ENCODE measurements at places on chromosomes 16 and 17.

DNA sequence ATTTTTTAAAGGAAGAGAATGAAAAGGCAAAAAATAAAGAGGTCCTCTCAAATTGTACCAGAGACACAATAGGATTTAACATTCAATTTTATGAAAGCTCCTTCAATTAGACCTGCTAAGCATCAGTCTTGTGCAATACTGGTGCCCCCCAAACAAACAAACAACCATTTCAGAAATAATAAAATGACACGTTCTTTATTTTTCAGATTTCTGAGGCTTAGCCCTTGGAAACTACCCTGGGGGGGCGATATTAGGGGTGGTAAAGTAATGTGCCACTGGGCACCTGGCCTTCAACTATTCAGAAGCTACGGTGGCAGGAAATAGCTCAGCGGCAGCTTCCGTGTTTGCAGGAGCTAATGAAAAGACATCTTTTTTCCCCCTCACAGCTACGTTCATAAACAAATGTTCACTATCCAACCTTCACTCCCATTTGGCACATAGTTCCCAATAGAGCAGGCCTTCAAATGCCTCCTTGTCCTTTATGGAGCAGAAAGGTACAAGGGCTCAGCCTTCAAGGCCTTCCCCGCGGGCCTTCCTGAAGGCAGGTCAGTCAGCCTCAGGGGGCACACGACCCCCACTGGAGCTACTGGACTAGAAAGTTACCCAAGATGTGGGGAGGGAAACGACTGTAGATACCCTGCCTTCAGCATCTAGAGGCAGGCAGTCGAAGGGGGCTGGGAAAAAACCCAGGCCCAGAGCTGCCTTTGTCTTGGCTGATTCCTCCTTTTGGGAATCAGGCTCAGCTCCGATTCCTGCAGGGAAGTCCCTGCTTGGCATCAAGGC lies 44.1 kb downstream of the TBX4 start:
- no peak for DNase-seq

GRCh38 chr17:40417258-40417608 lies 463 bp downstream of the TOP2A start:
- peak; percentile 17 for DNase-seq

- DNase-seq: no peak
Observed at GRCh38 chr17:60623415-60623814, 23.4 kb downstream of the PPM1D start.

- DNase-seq: no peak
Observed at GRCh38 chr16:15601212-15601879, 41.6 kb downstream of the MARF1 start.

DNA sequence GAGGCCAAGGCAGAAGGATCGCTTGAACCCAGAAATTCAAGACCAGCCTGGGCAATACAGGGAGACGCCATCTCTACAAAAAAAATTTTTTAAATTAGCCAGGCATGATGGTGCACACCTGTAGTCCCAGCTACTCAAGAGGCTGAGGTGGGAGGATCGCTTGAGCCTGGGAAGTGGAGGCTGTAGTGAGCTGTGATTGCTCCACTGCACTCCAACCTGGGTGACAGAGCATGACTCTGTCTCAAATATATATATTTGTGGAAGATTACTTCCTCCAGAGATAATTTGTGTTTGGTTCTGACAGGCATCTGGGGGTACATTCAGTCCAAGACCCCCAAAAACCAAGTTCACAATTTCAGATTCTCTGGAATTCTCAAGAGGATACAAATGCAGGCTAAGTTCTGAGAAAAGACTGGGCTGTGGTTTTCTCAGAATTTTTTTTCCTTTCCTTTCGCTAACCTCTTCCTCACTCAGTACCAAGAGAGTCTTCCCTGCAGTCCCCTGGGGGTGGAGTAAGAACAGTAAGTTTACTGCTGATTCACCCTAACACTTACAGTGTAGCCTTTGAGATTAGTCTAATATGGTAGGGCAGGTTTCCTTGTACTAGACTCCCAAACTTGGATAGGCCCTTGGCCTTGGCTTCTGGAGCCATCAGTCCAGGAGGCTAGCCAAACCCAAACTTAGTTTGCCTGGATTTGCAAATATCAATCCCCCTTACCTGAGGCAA lies 15.1 kb downstream of the GSDMB start:
- peak; percentile 56 for DNase-seq

DNA sequence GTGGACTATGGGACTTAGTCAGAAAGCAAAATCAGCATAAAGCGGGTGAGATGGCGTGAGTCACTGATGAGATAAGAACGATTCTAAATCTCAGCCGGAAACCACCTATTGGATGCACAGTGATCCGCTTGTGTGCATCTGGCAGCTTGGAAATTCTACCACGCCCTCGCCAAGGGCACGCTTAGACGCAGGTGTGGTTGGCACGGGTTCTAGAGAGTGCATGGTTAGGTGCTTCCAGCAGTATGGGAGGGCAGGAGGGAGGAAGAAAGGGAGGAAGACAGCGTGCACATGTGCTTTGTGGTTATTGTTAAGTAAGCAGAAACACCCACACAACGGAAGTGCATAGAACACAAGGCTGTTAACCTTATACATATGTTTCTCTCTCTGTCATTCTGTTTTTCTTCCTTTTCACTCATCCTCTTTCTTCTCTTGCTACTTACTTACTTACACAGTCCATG lies 374.0 kb upstream of the ASIC2 start:
- no peak for DNase-seq

GRCh38 chr17:65359016-65359415 lies 202.4 kb downstream of the AXIN2 start:
- DNase-seq: peak; percentile 90
